ENCODE measurements at places on chromosomes 6 and 20.

- DNase-seq = peak; percentile 86
These were observed 7.9 kb downstream of the EXOC2 start for GRCh38 chr6:684831-685636.

- no peak for DNase-seq
These were observed 40.9 kb upstream of the TLDC2 start for GRCh38 chr20:36835025-36835424.

DNA sequence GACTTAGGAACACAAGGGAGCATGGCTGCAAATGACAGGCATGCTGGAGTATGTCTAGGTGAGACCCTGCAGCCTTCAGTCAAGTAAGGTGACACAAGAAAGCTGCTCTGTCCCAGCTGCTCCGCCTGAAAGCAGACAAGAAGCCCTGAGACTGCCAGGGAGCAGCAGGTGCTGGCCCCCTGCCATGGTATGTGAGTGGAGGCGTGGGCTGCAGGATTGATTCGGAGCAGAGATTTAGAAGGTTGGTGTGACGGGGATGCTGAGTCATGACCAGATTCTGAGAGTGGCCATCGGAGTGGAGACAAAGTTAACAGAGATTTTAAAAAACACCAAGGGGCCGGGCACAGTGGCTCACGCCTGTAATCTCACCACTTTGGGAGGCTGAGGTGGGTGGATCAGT, 17.8 kb downstream of the LRP11 start:
- no peak for DNase-seq

GRCh38 chr6:169642455-169642854, 59.4 kb downstream of the WDR27 start:
- DNase-seq = no peak

DNA sequence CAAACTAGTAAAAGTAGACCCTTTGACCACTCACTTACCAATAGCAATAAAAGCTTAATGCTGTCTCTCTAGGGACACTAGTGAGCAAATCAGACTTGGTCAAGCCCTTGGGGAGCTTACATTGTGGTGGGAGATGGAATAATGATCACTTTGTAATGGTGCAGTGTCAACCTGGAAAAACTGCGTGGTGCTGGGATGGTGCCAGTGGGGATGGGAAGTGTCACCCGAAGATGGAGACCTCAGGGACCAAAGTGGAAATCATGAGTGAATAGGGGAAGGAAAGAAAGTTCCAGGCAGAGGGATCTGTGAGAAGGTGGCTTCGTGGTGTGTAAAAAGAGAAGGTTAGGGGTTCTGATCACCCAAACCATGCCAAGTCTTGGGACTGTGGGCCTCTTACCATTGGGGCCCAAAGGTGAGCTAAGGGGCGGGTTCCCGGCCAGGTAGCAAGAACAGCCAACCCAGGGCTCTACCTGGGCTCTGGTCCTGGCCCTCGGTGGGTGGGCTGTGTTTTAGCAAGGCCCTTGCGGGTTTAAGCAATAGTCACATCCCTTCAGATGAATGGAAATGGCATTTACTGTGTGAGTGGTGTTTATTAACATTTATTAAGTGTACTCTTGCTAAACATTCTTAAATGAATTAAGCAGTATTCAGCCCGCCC, 15.5 kb downstream of the DYNLRB1 start:
- DNase-seq = no peak

DNA sequence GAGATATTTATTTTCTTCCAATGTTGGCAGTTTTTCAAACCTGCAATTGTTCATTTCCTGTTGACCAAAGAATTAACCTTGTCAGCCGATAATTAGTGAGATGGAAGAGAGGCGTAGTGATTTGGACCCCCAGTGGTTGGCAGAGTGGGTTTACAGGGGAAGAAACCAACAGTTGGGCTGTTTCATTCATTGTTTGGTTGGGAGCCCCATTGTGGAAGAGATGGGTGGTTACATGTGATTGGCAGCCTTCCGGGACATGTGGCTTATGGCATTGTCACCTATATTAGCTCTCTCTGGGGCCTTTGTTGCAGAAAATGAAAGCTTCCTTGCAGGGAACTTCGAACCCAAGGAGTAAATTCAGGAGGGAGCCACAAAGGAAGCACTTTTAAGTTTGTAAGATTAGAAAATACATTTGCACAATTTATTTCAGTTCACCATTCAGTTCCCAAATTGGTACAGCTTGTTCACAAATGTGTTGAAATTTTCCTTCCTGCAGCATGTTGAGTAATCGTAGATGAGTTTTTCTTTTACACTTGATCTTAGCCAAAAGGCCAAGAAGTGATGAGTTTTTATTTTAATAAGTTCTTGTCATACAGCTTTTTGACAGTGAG, 50.3 kb upstream of the CDKAL1 start:
- no peak for DNase-seq

- DNase-seq = no peak
These were observed 21.7 kb downstream of the GDAP1L1 start for GRCh38 chr20:44268802-44269201.

DNA sequence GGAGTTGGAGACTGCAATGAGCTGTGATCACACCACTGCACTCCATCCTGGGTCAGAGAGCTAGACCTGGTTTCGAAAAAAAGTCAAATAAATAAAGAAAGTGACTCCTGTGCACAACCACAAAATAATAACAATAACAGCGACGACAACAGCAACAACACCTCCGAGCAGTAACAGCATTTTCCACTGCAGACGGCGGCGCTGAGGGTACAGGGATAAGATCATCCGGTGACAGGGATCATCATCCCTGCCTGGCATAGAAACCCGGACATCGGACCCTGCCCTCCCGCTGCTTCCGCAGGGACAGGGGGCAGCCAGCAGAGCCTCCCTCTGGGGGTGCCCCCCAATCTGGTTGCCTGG, 11.5 kb downstream of the SRXN1 start:
- DNase-seq = no peak

DNA sequence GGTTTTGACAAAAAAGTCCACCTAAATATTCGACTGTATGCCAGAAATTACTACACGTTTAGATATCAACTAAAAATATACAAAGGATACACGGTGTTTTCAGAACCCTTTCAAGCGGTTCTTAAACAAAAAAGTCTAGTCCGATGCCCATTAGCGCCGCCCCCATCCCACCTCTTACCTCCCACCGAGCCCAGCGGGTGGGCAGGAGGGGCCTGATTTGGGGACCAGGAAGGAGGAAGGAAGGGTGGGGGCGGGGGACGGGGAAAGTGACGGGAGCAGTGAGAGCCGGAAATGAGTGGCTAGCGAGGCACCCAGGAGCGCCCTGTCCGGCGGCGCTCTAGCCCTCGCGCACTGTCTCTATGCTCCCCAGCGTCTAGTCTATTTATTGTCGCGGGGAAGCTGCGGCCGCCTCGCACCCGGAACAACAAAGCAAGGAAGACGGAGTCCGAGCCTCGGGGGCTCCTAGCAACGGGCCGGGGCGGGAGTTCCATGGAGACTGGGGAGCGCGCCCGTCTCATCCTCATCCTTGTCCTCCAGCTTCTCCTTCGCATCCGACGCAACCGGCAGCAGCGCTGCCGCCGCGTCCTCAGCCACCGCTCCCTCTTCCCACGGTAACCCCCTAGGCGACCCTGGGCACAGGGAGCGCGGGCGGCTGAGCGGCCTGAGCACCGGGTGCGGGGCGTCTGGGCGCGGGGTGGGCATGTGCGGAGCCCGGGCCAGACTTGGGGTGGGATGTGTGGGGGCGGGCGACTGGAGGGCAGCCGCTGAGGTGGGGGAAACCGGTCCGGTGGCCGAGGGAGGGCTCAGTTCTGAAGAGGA, at the start of gene TBPL1:
Gene TBPL1 (plus strand): TSS at position 410 of the 819 bp plus-strand sequence. CDS start 26,902 bp downstream, outside the sequence.
- peak; percentile 98 for DNase-seq

- no peak for DNase-seq
These were observed 221.5 kb upstream of the DEFB112 start for GRCh38 chr6:50271266-50271665.

DNA sequence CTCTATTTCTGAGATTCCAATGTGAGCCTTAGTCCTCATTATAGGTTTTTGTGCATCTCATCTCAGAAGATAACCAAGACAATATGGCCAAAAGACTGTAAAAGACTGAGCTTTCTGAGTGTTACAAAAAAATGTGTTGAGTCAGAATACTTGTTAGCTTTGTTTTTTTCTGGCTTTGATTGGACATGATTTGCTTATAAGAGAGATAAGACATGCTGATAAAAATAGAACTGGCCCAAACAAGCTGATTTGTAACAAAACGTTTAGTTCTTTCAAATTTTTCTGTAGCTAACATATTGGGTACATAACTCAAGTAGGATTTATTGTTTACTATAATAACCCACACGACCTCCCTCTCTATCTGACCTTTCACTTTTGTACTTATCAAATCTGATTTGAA, 32.9 kb downstream of the FILIP1 start:
- no peak for DNase-seq

- DNase-seq = no peak
These were observed 797 bp upstream of the ZNF133 start for GRCh38 chr20:18287546-18287914.

DNA sequence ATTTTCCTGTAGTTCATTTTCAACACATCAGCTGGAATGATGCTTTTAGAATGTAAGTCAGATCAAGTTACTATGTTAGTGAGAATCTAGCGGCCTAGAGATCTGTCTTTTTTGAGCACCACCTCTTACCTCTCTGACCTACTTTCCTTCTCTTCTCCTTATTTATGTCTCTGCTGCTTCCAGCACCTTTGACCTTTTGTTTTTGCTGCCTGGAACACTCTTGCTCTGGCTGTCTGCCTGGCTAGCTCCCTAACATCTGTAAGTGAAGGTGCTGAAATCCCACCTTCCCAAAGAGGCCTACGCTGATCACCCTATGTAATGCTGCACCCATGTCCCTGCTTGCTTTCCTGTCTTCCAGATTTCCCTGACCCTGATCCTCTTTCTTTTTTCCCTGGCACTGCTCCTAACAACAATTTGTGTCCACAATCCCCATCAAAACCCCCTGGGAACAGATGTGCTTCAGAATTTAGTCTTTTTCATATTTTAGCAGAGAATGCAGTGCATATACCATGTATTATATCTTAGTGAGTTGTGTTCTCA, 87.8 kb downstream of the RFPL4B start:
- DNase-seq = no peak

DNA sequence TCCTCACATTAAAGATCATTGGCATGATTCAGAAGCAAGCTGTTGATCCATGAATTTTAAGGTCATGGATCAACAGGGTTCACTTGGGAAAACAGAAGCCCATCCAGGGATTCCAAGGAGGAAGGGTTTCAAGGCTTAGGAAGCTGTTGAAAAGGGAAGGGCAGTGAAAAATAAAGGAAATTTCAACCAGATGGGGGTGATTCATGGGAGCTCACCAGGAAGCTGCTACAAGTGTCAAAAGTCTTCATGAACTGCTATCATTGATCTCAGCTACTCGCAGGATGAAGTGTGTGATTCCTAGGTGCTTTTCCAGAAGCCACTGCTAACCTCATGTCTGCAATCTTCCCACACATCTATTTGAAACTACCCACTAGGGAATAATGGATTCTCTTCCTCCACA, 26.2 kb downstream of the ADTRP start:
- no peak for DNase-seq

- no peak for DNase-seq
These were observed 26.0 kb upstream of the CCND3 start for GRCh38 chr6:41967312-41968287.

- no peak for DNase-seq
These were observed 622.6 kb downstream of the EPM2A start for GRCh38 chr6:145112711-145113148.

- no peak for DNase-seq
These were observed 10.1 kb upstream of the SEC63 start for GRCh38 chr6:107968081-107968480.

GRCh38 chr6:47992809-47993208, 118.2 kb downstream of the PTCHD4 start:
- DNase-seq = no peak

- DNase-seq = no peak
These were observed 35.7 kb downstream of the MACROD2 start for GRCh38 chr20:14030991-14031390.

- no peak for DNase-seq
These were observed 15.0 kb downstream of the BLTP3A start for GRCh38 chr6:34806738-34807453.

GRCh38 chr20:35508493-35509218, 20.8 kb downstream of the C20orf173 start:
- no peak for DNase-seq

DNA sequence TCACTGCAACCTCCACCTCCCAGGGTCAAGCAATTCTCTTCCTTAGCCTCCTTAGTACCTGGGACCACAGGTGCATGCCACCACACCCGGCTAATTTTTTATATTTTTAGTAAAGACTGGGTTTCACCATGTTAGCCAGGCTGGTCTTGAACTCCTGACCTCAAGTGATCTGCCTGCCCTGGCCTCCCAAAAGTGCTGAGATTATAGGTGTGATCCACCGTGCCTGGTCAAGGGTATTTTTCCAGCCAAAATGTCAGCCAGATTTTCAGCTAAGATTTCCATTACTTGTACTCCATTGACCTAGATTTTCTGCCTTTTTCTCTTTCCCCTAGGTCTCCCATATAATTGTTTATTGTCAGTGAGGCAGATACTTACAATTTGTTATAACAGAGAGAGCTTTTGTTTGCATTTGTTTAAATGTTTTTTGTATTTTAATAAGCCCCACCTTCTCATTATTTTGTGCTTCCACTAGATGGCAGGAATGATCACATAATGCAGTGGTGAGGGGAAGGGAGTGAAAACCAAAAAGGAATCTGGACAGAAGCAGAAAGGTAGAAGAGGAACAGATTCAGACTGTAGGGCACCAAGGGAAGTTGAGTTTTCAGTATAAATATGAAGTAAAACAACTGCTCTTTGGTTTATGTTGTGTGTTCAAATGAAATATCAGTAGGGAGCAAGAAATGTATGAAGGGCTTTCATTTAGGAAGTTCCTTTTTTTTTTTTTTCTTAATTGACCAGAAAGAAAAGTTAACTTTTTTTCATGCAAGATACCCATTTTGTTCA, 29.7 kb downstream of the RPF2 start:
- DNase-seq = peak; percentile 50

GRCh38 chr20:62688855-62689460, 19.7 kb upstream of the NTSR1 start:
- DNase-seq = no peak

DNA sequence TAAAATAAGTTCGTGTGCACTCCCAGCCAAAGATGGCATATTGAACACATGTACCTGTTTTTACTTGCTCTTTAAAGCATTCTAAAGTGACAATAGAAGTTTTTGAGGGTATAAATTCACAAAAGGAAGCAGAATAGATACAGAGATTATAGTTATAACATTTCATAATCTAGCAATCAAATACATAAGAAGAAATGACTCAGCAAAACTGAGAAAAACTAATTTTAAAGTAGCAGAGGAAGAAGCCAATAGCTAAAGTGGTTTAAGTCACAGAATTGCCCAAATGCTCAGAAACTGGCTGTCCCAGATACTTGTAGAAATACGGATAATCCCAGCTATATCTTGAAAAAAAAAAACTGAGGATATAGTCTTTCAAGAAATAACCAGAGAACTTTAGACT, 49.2 kb upstream of the TBC1D32 start:
- no peak for DNase-seq

GRCh38 chr20:35301426-35301825, 9.2 kb upstream of the FAM83C start:
- DNase-seq = no peak
